Heart left ventricle (tissue), 16 donors: ENCODE measurements at places on chromosomes 3 and 15.

DNA sequence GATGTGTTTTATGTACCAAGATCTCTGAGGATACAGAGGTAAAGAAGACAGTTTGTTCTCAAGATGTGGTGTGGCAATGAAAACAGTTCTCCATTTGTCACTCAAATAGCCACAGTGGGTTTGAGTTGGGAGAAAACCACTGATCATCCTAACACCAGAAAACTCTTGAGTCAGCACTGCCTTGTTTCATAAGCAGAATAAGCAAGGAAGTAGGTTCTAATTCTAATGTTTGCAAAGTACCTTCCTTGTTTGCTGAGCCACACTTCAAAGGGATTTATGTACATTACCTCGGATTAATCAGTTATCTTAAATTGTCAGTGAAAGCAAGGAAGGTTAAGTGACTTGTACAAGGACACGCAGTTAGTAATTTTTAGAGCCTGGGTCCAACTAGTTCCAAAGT is 107.8 kb upstream of the BOC start:
- DNase-seq: no peak

DNA sequence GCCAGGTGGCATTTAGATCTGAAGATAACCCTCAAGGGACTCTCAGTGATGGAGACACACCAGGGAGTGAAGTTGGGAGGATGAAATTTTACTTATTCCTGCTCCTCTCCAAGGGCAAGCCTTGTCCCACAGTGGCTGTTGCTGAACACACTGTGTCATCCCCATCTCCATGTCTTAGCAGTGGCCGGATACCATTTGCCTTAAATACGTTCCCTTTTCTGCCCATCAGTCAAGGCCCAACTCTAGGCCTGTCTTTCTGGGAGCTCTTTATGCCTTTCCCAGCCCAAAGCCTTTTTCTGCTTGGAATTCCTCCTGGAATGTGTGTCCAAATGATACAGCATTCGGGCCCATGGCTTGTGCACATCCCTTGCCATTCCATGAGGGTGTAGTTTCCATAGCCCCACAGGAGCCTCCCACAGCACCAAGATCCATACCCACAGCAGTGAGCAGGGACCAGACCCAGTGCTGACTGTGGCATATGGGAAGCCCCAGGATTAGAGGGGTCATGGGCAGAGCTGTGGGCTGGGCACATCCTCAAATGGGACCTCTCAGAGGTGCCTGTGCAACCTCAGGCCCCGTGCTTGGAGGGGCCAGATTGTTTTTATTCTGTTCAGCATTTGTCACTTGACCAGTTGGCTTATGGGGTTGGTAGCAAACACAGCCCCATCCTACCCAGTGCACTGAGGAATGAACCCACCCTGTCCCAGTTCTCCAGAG is 63.7 kb upstream of the PRR23C start:
- no peak for DNase-seq

DNA sequence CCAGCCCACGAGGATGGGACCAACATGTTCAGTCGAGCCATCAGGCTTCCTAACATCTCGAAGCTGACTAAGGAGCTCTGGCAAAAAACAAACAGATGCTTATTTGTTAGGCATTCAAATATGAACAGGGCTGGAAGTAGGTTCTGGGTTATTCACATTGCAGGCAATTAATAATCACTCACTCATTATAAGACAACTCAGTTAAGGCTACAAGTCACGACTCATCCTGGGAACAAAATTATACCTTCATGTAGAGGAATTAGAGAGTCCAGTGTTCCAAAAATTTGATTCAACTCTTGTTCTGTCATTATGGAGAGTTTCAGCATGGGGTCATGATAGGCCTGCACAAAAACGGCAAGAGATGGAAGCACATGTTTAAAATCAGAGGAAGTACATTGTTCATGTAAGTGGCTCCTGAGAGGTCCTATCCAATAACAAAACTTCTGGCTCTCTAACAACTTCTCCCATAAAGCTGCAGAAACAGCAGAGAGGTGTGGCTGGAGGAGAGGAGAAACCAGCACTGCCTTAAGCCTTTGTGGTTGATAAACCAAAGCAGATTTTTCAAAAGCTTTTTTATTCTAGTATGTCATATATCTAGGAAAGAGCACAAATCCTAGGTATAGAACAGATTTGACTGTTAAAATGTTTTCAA is 50.6 kb downstream of the ARHGEF3 start:
- DNase-seq: no peak

DNA sequence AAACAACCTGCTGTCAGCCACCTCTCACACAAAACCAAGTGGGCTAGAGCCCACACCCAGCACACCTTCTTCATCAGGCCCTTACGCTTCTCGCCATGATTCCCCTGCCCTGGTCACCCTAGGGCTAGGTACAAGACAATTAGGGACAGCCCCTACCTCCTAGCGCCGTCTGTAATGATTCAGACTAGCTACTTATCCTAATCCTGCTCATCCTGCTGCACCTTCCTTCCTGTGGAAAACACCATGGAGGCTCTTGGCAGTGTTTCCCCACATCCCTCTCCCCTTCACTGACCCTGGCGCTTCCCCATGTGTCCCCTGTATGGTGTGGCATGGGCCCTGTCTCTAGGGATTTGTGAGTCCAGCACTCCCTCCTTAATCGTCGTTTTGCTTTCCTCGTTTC is 39.6 kb upstream of the ICE2 start:
- DNase-seq: no peak

- DNase-seq: no peak
Measured at GRCh38 chr15:35186346-35186745, 101.3 kb upstream of the NANOGP8 start.

- no peak for DNase-seq
Measured at GRCh38 chr3:42996633-42997075, 17.5 kb downstream of the GASK1A start.

GRCh38 chr3:35929158-35929557 is 289.8 kb downstream of the ARPP21 start:
- no peak for DNase-seq

DNA sequence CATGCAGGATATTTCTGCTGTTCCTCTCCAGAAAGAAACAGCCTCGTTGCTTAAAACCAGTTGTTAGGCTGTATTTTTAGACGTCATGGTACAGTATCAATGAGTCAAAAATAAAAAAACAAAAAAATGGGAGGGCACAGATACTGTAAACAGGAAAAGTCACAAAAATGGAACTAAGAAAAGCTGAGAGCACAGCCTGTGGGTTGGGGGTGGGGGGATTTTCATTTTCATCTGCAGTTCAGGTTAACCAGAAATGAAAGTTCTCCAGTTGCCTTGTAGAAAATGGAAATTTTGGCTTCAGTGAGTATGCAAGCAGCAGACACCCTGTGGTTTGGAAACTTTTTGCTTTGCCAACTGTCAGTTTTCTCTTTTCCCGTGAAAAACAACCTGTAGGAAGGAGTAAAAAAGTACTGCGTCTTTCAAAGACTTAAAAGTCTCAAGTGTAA is 59.0 kb downstream of the FRMD4B start:
- peak; percentile 27 for DNase-seq

DNA sequence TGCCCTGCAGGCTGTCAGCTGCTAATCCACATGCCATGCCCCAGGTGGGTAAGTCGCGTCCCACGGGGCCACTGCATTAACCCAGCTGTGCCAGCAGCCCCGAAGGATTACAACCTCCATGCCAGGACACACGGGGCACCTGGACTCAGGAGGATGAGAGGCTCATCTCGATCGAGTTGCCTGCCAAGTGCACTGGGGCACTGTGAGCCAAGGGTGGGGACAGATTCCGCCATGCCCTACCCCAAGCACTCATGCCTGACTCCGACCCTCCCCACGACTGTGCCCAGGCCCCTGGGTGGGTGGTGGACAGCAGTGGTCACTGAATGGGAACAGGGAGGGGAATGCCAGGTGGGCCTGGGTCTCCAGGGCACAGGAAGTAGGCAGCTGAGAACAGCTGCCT is 20.7 kb upstream of the SNRPA1 start:
- DNase-seq: no peak

DNA sequence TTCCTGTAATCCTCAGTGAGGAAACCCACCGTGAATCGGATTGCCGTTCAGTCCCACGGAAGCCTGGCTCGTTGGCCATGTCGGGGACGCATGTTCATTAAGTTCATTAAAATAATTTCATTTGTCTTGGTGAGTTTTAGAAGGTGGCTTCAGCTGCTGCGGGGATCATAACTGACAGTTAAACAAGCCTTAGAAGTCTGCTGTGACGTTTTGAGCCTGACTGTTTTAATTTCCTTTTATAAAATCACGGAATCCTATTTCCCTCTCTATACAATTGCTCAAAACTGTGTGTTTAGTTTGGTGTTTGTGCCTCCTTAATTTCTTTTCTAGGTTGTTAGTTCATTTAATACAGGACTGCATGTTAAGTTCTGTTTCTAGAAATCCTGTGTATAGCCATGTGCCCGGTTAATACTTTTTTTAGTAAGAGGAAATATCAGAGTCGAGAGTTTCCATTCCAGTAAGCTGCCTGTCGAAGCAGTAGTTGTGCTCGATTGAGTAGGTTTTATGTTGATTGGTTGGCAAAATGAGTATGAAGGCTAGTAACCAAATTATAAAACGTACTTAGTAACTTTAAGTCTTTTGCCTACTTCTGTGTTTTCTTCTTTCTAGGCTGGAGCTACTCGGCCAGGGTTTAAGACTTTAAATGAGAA is 705 bp downstream of the NIPA2 start:
- no peak for DNase-seq

- DNase-seq: peak; percentile 62
Measured at GRCh38 chr15:60392986-60393790, 4.6 kb downstream of the ANXA2 start.

DNA sequence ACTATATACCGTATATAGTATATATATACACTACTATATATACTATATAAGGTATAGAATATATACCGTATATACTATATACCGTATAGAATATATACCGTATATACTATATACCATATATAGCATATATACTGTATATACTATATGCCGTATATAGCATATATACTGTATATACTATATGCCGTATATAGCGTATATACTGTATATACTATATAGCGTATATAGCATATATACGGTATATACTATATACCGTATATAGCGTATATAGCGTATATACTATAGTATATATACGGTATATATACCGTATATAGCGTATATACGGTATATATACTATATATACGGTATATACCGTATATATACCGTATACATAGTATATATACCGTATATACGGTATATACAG is 22.6 kb upstream of the HDGFL3 start:
- no peak for DNase-seq

DNA sequence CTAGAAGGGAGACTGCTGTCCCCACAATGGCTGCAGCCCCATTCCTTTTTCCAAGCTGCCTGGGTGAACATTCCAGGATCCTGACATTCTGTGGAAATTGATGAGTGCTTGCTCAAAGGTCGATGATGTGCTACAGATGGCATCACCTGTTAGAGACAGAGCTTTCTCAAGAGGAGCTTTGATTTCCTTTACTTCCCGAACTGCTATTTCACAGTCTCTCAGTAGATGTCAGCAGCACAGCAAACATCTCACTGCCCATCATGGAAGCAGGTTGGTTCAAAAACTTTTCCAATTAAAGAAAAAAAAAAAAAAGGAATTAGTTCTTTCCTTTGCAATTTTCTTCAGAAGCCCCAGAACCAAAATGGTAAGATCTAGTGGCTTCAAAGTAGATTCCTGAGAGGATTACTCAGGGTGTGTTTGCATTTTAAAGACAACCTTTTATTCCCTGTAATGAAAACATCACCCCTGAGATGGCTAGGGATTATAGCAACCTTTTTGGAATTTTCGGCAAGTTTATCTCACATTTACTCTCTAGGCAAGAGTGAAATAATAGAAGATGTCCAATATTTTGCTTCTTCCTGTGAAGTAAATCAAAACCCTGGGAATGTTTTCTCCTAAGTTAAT is 44.8 kb downstream of the POLR2M start:
- DNase-seq: no peak

DNA sequence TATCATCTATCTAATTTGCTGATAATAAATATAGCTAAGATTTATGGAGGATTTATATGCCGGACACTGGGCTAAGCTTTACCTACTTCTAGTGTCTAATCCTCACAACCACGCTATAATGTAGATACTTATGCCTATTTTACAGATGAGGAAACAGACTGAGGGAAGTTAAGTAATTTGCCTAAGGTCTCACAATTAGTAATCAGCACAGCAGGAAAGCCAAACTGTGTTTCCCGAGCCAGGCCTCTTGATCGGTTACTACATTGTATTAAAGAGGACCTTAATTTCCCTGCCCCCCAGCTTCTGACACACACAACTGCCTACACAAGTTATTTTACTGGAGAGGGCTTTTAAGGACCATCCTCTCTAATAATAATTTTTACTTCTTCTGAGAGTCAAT is 40.9 kb downstream of the ONECUT1 start:
- DNase-seq: no peak
